ENCODE measurements at places on chromosomes 5 and 9.

DNA sequence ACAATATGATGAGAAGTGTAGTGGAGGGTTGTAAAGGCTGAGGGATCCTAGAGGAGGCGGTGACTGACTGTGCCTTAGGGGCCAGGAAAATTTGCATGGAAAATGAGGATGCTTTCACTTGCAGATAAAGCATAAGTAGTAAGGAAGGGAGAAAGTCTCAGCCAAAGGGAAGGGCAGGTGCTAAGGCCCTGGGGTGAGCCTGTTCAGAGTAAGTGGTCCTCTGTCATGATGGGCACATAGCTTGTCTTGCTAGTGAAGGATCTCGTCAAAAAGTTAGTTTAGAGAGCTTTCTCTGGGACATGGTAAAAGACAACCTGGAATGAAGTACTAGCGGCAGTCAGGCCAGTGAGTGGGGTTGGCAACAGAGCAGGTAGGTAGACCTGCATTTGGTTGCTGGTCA, 75.4 kb upstream of the CPLX2 start:
- no peak for DNase-seq

- DNase-seq = no peak
These were observed 4.9 kb downstream of the ABCA2 start for GRCh38 chr9:137023157-137023556.

GRCh38 chr5:99928490-99928889, 606.7 kb upstream of the FAM174A start:
- no peak for DNase-seq

GRCh38 chr5:116454417-116454927, 120.2 kb downstream of the SEMA6A start:
- DNase-seq = peak; percentile 85

DNA sequence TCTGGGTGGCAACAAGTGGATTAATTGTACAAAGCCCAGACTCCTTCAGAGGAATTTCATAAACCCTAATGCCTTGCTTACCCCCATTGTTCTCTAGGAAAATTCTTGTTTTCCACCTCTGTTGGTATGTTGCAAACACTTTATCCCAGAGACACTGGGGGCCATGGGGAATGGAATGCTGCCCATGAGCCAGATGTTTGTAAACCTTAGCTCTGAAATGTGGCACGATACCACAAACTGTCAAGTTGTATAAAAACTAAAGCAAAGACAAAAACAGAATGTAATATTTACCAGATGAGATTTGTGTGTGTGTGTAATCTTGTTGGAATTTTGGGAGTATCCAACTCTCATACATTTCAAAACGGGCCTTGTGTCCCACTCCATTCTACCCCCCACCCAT, 465.0 kb downstream of the EBF1 start:
- no peak for DNase-seq

DNA sequence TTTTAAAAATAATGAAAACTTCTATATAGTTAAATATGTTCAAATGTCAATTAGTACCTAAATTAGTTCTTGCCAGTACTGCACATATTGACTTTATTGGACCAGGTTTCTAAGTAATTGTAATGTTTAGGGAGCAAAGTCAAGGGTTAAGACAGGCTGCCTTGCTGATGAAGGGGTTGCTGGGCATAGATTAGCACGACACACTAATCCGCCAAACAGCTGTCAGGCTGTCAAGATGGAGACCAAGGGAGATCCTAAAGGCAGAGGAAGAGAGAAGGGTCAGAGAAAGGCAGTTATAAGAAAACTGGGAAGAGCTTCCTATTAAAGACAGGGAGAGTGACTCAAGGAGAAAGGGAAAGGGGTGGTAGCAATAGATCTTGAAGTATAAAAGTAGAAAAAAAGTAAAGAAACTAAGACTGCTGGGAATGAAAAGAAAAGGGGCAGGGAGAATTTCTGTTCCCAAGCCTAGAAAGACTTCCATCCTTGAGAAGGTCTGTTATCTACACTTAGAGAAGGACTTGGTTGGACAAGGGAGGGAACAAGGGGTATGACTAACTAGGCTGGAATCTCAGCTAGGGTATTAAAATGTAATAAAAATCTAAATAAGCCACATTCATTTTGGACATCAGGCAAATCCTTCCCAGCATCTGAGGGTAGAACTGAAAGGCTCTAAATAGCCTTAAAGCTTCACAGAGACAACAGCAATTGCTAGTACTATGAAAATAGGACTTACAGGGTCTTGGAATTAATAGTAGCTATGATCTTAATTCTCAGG, 188.7 kb downstream of the FBXL17 start:
- peak; percentile 82 for DNase-seq

GRCh38 chr5:169200125-169200778, 100.7 kb downstream of the SLIT3 start:
- DNase-seq = no peak

- DNase-seq = no peak
These were observed 301.1 kb downstream of the FAM170A start for GRCh38 chr5:119930490-119930889.

Measured in LHCN-M2 (cell line).